ENCODE measurements at places on chromosomes 6 and 20.

GRCh38 chr6:137166247-137167098 is 7.0 kb downstream of the IL22RA2 start:
- DNase-seq = no peak

GRCh38 chr6:166507380-166507779 is 79.1 kb downstream of the RAMACL start:
- no peak for DNase-seq

DNA sequence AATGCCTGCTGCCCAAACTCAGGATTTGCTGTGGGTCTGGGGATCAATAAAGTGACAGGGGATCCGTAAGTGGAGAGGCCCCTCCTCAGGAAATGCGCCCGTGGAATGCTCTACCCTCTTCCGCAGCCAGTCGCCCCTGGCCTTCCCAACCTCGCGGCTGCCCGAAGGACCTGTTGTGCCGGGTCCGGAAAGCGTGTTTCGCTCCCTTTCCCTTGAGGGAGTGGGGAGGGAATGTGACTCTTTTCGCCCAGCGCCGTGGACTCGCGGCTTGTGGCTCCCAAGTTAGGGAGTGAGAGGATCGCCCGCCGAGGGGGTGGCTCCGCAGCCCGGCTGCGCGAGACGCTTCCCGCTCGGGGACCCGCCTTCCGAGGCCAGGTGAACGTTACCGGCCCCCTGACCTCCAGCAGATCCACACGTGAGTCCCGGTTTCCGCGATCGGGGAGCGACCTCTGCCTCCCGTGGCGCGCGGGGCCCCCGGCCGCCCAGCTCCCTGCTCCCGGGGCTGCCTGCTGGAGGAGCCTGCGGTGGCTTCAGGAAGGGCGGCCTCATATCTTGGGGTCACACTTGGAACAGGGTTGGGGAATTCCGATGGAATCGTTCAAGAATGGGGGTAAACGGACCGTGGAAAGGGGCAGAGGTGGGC is 666 bp downstream of the TPD52L1 start:
- peak; percentile 57 for DNase-seq

- DNase-seq = no peak
Measured at GRCh38 chr20:14632906-14633305, 295.5 kb upstream of the FLRT3 start.

- DNase-seq = no peak
Measured at GRCh38 chr6:102525336-102525735, 1131.8 kb downstream of the GRIK2 start.

GRCh38 chr6:143592335-143592734 is 80.8 kb upstream of the FUCA2 start:
- DNase-seq = no peak

DNA sequence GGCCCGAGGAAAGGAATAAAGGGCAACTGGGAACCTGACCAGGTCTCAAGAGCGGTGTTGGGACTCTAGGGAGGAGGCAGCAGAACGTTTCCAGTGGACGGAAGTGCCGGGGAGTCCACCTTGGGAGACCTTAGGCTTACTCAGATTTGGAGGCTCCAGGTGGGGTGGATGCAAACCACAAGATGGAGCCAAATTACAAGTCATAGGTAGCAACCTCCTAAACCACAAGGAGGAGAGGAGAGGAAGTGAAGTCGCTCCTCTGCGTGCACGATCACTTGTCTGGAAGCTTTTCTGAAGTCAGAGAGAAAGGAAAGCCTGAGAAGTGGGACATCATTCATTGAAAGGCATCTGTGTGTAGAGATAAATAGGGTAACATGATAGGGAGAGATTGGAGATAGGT is 9.3 kb downstream of the HLA-DOA start:
- DNase-seq = peak; percentile 47

DNA sequence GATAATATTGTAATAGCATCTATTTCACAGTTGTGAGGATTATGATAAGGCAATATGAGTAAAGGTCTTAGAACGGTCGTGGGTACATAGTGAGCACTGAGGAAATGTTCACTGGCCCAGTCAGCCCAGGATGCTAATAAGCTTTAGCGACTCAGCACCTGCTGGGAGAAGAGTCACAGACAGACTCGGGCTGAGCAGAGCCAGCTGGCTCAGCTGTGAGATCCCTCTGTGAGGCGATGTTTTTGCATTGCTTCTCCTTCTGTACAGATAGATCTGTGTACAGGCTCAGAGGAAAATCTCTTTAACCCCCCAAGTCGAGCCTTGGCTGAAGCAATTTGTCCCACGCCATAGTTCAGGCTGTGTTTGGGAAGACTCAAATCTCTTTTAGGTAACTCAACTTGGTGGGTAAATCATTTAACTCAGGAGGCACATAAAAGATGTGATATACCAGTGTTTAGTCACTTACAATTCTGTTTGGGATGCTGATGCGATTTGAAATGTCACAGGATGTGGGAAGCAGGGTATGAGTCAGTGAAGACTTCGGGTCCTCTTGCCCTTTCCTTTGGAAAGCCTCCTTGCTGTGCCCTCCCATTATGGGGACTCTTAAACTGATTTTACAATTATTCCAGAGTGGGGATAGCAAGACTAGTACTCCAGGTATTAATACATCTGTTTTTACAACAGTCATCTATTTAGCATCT is 53.1 kb downstream of the PHACTR1 start:
- DNase-seq = no peak

GRCh38 chr6:120304223-120304622 is 954.7 kb upstream of the MAN1A1 start:
- no peak for DNase-seq

- no peak for DNase-seq
Measured at GRCh38 chr6:46915380-46915779, 6.4 kb downstream of the ADGRF5 start.

- DNase-seq = no peak
Measured at GRCh38 chr20:57670288-57671071, 39.3 kb downstream of the PMEPA1 start.

DNA sequence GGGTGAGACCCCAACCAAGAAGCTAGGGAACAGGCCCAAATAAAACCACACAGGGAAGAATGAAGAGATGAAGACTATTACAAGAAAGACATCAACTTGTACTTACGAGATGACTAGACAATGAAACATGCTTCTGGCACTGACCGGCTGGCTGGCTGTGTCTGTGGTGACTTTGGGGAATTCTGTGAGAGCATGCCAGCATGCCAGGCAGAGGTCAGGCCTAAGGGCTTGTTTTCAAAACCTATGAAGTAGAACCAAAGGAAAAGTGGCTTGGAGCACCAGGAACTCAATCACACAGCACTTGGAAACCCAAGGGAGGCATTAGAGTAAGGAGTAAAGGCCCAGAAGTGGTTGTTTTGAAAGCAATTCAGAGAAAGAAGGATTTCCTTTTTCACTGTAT is 28.4 kb upstream of the GSTA3 start:
- no peak for DNase-seq

DNA sequence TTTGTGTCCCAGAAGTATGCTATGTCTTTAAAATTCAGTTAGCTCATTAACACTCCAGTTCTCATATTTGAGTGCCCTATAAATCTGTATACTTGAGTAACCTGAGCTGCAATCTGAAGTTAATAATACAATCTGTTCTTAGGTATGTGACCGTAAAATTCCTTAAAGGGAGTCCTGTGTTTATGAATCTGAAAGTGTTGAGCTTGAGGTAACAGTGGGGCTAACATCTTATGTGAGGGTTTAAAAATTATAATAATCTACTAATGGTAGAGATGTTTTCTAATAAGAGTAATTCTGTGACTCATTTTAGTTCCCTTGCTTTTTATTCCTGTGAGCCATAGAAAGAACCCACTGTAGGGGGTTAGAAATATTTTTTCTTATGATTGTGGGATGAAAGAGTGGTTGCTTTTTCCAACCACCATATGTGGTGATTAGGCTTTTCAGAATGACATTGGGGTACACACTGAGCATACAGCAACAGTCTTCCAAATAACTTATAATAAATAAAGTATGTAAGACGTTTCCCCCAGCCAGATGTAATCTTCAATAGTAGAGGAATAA is 121.2 kb downstream of the BCKDHB start:
- no peak for DNase-seq

DNA sequence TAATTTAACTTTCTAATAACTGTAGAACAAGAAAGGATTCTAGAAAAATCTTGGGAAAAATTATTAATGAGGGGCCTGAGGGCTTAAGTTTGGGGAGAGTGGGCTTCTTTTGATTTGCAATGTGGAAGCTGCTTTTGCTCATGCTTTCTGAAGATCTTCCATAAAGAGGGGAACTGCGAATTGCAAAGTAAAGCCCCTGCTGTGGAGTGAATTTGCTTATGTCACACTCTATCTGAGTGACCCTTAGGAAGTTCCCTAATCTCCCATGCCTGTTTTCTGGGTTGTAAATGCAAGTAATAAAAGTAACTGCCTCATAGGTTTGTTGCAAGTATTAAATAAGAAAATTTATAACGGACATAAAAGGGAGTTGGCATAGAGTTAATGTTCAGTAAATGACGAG is 301.2 kb downstream of the PLCB1 start:
- no peak for DNase-seq

Measured in activated CD8-positive, alpha-beta memory T cell treated with anti-CD3 and anti-CD28 coated beads, Interleukin-2, amount 50 U/mL, for 48 hours (primary cell).